Dermis lymphatic vessel endothelial cell (primary cell): ENCODE measurements at places on chromosomes 6 and 20. TPM values are rescaled to one million over a fixed set of nuclear protein-coding genes. Genes with fewer than 3 reads are reported as not detected.

CGA gene
- 0.11 TPM in 1 of 2 replicates, not detected in the other for total RNA-seq

FAM217A gene
- total RNA-seq, result not detected in 2 replicates

RBPJL gene
- not detected in 2 replicates for total RNA-seq

MAS1 gene
- total RNA-seq, result not detected in 2 replicates

RNASET2 gene
- total RNA-seq, result 10.1 and 21.0 TPM in 2 replicates

SLC35D3 gene
- total RNA-seq, result not detected in 2 replicates

HLA-DQB2 gene
- not detected in 2 replicates for total RNA-seq

TREML2 gene
- not detected in 2 replicates for total RNA-seq

SLC32A1 gene
- not detected in 2 replicates for total RNA-seq

PDE10A gene
- total RNA-seq, result 9.0 and 9.9 TPM in 2 replicates

MYB gene
- total RNA-seq, result under 0.01 TPM in 1 of 2 replicates, not detected in the other

FHL5 gene
- not detected in 2 replicates for total RNA-seq

ADGB gene
- total RNA-seq, result not detected in 2 replicates

CYP39A1 gene
- total RNA-seq, result 0.22 and 0.52 TPM in 2 replicates

ZNF165 gene
- total RNA-seq, result 0.26 and 0.33 TPM in 2 replicates

PAK5 gene
- not detected in 2 replicates for total RNA-seq

VGLL2 gene
- not detected in 2 replicates for total RNA-seq

OR2H2 gene
- not detected in 2 replicates for total RNA-seq

CRISP3 gene
- total RNA-seq, result not detected in 2 replicates

BRPF3 gene
- total RNA-seq, result 6.8 and 7.6 TPM in 2 replicates

IL17A gene
- total RNA-seq, result not detected in 2 replicates

SLC17A2 gene
- total RNA-seq, result not detected in 2 replicates

HLA-DQB1 gene
- 0.09 TPM in 1 of 2 replicates, not detected in the other for total RNA-seq
